ENCODE measurements at places on chromosomes 13 and 19.

DNA sequence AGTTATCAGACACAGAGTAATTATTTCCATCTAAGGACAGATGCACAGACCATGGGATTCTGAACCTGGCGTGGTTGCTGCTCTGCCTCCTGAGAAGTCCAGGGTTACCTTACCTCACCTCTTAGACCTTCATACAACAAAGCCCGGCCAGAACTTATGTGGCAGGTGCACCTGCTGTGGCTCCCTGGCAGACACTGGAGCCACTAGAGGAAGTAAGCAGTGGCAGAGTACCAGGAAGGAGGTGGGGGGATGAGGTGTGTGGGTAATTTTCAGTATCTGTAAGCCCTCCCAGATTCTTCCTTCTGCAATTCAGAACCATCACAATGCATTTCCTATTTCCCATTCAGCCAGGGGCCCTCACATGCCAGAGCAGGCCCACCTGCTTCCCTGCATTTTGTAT is 106.1 kb upstream of the DOCK9 start:
- DNase-seq, result no peak

DNA sequence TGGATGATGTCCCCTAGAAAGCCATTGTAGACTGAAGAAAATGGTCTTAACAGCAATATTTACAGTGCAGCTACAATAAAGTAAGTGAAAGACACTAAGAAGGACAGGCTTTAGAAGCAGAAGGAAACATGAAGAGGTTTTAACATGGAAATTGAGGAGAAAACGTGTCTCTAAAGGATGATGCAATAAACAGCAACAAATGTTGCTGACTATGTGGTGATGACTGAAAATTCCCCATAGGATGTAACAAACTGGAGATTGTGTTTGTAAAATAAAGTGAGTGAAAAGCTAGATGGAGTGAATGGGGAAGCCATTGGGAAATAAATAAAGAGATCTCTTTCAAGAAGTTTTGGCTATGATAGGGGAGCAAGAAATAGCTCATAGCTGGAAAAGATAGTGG is 186.7 kb upstream of the IPO5 start:
- DNase-seq, result no peak

- no peak for DNase-seq
Measured at GRCh38 chr13:78105656-78106055, 187.0 kb upstream of the EDNRB start.

DNA sequence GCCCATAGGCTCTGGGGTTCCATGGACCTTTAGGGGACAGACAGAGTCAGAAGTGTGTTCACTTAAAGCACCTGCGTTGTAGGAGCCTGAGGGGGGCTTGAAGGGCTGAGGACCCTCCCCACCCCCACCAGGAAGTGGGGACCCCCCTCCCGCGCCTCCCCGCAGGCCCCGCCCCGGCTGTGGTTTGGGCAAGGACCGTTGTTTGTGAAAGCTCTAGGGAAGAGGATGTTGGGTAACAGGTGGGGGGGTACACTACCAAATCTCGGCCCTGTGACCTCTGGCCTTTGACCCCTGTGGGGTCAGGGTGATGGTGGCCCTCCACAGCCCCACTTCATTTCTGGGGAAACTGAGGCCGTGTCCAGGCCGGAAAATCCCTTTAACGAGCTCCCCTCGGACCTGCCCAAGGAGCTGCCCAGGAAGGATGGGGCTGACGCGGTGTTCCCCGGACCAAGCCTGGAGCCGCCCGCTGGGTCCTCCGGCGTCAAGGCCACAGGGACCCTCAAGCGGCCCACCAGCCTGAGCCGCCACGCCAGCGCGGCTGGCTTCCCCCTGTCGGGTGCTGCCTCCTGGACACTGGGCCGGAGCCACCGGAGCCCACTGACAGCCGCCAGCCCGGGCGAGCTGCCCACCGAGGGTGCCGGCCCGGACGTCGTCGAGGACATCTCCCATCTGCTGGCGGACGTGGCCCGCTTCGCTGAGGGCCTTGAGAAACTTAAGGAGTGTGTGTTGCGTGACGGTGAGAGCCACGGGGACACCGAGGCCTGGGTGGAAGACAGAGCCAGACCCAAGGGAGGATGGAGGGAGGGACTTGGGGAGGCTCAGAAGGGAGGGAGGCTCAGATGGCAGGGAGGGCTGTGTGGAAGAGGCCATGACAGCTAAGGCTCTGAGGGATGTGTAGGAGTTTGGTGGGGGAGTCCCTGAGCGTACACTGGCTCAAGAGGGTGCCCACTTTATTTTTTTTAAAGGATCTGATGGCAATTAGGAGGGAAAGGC is 1.3 kb downstream of the ARHGAP45 start:
- DNase-seq, result no peak

- no peak for DNase-seq
Measured at GRCh38 chr13:104170980-104171555, 1104.9 kb upstream of the SLC10A2 start.

DNA sequence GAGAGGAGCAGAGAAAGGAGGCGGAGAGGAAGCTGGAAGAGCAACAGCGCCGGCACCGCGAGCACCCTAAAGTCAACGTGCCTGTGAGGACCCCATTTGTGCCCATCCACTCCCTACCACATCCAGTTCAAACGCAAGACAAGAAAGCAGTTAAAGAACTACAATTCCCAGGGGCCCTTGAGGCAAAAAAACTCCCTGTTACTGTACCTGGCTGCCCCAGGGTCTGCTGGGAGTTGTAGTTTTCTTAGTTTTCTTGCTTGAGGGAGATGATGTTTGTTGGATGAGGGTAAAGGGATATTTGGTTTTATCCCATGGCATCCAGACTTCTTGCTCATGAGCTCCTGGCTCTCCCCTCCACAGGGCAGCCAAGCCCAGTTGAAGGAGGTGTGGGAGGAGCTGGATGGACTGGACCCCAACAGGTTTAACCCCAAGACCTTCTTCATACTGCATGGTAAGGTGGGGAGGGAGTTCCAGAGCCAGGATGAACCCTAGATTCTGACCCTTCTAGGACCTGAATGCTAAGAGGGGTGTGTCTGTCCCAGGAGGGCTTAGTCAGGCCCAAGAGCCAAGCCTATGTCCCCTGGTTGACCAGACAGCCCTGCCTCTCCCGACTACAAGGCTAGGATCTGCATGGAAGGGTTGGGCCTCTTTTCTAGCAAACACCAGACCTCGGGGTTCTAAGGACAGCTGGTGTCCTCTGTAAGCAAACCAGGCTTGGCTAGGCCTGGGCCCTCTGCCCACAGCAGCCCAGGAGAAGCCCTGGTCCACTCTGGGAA is 13.2 kb downstream of the NUCB1 start:
- no peak for DNase-seq

DNA sequence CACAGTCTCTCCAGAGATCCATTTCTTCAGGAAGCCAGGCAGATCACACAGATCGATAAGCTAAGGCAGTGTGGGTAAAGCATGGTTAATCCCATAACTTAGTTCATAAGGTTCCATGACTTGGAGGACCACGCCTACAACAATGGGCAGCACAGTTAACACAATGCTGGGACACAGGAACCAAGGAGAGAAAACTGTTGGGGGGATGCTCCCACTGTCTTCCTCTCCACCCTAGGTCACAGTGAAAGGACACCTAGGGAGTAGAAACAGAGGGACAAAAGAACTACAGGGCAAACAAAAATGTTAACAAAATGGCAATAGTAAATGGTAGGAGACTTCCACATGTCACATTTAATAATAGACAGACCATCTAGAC is 20.8 kb upstream of the ZNF181 start:
- DNase-seq, result no peak

- DNase-seq, result no peak
Measured at GRCh38 chr13:46654951-46655350, 102.0 kb downstream of the LRCH1 start.

- DNase-seq, result peak; percentile 3
Measured at GRCh38 chr13:62292714-62293480, 877.2 kb upstream of the PCDH20 start.

- no peak for DNase-seq
Measured at GRCh38 chr19:18796239-18796638, 5.1 kb upstream of the COMP start.

DNA sequence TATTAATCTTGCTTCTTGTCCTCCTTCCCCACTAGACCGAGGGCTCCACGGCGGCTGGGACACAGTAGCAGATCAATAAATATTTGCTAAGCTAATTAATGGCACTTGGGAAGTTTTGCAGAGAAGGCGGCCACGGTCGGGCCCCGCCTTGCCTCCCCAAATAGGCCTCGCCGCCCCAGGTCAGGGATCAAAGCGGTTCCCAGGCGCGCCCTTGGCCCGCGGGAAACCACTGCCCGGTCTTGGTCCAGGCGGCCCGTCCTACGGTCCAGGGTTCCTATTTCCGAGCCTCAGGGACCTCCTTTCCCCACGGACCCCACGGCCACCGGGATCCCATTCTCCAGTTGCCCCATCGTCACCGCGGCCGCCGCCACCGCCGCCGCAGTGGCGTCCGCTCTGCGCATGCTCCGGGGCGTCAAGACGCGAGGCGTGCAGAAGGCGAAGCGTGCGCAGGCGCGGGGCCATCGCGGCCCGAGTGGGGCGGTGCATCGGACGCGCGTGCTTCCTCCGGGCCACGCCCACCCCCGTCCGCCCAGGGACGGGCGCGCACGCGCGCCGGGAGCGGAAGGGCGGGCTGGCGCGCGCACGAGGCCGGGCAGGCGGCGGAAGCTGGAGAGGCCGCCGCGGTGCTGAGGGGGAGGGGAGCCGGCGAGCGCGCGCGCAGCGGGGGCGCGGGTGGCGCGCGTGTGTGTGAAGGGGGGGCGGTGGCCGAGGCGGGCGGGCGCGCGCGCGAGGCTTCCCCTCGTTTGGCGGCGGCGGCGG is at the start of gene SMARCA4:
Gene SMARCA4, plus strand, starts transcription at position 717 of the 759 bp plus-strand sequence. CDS start 23,122 bp downstream, outside the sequence.
- DNase-seq, result peak; percentile 96

GRCh38 chr13:75369981-75370380 is 112.0 kb downstream of the TBC1D4 start:
- no peak for DNase-seq

DNA sequence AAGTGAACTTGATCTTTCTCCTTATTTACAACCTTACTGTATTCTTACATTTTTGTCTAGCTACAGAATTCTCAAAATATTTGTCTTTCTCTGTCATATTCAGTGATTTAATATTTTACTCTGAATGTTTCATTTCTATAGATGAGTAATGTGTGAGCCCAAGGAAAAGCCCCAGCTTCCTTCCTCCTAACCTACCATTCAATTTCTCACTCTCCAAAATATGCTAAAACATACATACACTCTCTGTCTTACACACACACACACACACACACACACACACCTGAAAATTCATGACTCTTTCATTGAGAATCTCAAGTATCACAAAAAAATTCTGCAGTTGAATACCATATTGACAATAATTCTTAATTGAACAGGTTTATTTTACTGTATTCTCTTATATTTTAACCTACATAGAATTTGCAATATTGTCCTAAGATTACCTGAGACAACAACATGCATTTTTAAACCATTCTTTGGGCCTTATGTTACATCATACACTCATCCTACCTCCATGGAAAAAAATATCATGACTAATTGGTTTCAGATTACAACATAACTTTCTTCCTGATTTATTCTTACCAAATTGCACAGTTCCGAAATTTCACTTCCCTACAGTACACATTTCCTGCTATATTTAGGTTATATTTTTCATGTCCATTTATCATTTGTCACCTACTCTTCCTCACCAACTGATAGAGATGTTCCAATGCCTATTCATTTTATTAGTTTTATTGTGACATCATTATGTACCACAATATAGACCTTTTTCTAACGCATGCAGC is 1965.6 kb upstream of the PCDH20 start:
- no peak for DNase-seq
